Fibroblast of lung (primary cell): ENCODE measurements at places on chromosomes 5 and 9.
A peak's percentile ranks its signal among the peaks of the same experiment; 100 is the strongest.

DNA sequence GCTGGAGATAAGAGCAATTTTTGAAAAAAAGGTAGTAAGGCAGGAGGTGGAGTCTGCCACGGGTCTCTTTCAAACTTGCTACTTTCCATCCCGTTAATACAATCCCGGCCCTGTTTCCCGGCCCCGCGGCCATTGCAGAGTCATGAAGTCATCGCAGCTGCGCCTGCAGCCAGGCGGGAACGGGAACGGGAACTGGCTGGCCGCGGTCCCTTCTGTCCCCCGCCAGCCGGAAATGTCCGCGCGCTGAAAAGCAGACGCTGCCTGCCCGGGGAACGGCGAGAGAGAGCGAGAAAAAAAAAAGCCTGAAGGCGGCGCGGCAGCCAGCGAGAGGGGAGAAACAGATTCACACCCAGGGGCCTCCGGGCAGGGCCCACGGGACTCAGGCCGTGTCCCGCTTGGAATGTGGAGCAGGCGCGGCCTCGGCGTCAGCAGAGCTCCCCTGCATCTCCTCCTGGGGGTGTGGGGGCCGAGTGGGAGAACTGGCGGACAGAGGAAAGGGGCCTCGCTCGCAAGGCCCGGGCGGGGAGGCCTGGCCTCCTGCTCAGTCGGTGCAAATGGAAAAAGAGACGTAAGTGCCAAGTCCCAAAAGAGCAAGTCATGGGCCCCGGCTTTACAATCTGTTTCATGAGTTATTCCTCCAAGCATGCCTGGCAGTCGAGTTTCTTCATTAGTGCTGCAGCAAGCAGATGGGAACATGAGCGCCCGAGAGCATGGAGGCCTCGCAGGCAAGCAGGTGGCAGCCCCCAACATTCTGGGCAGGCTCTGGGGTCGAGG lies 201.2 kb upstream of the GAS1 start:
- peak; percentile 72 for DNase-seq

GRCh38 chr9:130262771-130263170 lies 2.8 kb upstream of the HMCN2 start:
- no peak for DNase-seq

- DNase-seq: no peak
Measured at GRCh38 chr5:126754609-126755008, 22.3 kb upstream of the LMNB1 start.

- no peak for DNase-seq
Measured at GRCh38 chr5:125214080-125214479, 467.6 kb upstream of the ZNF608 start.

- no peak for DNase-seq
Measured at GRCh38 chr5:35319333-35320002, 89.2 kb upstream of the PRLR start.

DNA sequence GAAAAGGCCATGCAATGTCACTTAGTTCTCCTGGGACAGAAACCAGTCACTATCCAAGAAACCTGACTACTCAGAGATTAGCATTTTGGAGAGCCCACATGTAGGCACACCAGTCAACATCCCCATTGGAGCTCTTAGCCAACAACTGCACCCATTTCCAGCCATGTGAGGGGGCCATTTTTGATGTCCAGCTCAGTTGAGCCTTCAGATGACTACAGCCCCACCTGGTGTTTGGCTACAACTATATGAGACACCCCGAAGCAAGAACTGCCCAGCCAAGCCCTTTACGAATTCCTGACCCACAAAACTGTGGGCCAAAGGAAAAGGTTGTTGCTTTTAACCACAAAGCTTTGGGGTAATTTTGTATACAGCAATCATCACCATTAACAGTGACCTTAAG lies 300.1 kb downstream of the ASTN2 start:
- no peak for DNase-seq

DNA sequence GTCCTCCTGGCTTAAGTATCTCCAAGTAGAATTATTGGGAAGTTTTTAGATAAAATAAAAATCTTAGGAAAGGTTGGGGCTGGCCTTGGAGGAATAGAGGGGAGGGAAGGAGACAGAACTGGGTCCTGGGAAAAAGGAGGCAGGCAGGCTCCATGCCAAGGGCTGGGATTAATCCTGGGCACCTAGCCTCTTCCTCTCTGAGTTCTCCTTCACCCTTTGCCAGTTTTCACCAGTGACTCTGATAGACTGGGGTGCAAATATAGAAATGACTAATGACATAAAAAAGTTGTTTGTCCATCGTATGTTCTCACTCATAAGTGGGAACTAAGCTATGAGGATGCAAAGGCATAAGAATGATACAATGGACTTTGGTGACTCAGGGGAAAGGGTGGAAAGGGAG lies 81.9 kb downstream of the RMI1 start:
- no peak for DNase-seq

- no peak for DNase-seq
Measured at GRCh38 chr5:152883066-152883775, 478.1 kb upstream of the NMUR2 start.

GRCh38 chr5:5289537-5289936 lies 132.9 kb upstream of the ICE1 start:
- no peak for DNase-seq

DNA sequence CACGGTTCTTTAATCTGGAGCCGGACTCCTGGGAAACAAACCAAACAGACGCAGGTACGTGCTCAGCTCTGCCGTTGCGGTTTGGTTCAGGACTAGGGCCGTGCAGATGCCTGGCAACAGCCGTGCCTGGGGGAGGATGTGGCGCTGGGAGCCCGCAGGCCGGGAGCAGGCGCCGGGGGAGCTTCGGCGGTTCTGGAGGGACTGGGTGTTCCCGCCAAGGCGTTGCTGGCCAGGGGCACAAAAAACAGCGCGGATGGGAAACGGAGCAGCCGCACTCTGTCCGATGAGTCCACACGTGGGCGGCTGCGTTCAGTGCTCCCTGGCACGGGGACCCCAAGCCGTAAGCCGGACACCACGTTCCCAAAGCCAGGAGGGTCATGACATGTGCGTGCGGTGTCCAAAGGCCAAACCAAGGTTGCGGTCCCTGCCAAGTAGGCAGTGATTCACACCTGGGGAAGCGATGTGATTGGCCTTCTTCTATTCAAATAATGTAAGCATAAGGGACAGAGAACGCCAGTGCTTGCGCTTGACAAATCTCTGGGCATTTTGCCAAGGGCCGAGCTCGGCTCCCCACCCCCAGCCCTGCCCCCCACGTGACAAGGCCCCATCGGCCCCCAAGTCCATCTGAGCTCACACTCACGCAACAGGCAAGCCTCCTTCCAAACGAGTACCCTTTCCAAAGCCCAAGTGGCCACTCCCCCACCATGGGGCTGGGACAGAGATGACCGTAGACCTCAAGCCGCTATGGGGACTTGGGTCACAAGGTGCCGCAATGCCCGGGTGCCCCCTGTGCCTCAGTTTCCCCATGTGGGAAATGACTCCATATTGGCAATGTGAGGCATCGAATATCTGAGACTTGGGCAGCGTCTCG lies 49.7 kb upstream of the NKD2 start:
- DNase-seq: peak; percentile 73

- peak; percentile 4 for DNase-seq
Measured at GRCh38 chr5:148107608-148108007, 43.8 kb downstream of the SPINK5 start.

DNA sequence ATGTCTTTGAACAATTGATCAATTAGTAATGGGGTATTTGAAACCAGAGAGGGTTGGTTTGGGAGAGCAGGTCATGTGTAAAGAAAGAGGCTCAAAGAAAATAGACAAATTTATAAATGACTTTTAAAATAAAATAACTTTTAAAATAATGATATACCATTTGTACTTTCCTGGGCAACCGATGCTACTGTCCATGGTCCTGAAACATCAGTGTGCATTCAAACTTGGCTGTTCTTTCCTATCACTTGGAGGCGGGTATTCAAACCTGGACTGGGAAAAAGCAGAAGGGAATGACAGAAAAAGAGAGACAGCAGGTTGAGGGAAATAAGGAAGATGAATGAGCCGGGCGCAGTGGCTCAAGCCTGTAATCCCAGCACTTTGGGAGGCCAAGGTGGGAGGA lies 1446.4 kb upstream of the WWC1 start:
- peak; percentile 24 for DNase-seq

DNA sequence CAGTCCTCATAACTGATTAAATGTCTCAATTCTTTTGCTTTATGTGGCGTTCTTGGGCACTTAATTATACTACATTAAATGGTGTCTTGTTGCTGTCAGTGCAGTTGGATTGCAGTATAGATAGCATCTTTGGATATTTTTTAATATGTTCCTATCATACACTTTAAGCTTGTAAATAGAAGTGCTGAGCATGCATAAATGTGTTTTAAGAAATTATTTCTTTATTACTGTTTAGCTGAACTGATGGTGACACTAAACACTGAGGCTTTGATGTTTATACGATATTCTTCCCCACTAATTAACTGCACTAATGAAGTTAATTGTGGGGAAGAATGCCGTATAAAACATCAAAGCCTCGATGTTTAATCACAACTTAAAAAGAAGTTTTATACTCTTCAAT lies 116.6 kb downstream of the TLE4 start:
- no peak for DNase-seq

DNA sequence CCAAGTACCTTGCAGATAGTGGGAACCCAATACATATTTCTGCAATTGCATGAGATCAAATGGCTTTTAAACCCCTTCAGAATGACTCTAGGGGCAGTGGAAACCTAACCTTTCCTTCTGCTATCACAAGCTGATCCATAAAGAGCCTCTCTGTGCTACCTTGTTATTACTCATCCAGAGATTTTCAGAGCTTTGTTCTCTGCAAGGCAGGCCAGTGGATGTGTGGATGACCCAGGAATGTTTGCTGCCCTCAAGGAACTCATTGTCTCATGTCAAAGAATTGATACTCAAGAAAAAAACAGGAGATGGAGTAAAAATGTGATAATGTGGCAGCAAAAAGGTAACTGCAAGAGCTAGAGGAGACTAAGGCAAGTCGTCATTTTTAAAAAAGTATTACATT lies 164.1 kb downstream of the HMHB1 start:
- DNase-seq: peak; percentile 34

DNA sequence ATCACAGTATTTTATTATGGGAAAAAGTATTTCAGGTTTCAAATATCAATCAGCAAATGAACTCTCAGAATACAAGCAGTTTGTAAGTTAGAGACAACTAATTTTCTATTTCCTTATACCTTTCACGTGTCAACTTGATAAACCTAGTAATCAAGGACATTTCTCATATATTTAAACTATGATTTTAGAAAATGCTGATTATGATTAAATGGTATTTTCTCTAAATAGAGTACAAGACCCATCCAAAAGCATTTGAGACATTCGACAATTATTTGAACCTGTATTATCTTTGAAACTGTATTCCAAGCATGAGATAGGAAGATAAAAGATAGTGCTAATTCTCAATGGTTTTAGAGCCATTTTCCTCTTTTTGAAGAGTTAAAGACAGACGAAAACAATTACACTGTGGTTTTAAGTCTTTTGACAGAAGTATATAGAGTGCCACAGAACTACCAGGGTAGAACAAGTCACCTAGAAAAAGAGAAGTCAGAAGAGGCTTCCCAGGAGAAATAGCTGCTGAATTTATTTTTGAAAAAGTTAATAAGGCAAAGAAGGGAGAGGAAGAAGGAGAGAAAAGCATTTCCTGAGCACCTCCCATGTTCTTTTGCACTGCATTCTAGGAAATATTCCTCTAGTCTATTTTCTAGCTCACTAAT lies 5.6 kb downstream of the MEIKIN start:
- DNase-seq: no peak

GRCh38 chr9:124889006-124889405 lies 27.1 kb downstream of the ARPC5L start:
- no peak for DNase-seq

GRCh38 chr9:18447541-18447940 lies 26.4 kb upstream of the ADAMTSL1 start:
- DNase-seq: no peak

DNA sequence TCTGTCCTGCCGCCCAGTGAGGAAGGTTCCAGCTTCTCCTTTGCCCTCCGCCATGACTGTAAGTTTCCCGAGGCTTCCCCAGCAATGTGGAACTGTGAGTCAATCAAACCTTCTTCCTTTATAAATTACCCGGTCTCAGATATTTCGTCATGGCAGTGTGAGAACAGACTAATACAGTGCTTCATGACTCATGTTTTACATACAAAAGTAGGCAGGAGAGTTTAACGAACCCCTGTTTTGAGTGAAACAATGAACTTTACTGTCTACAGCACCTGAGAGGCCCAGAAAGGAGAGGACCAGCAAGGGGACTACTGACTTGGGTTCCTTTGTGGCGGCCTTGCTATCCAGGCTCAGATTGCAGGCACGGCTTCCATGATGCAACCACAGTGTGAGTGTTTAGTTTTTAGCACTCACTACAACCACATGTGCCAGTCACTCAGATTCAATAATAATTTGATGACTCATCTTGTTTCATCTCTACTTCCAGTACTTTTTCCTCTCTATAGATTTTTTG lies 139.1 kb upstream of the CLINT1 start:
- peak; percentile 39 for DNase-seq

DNA sequence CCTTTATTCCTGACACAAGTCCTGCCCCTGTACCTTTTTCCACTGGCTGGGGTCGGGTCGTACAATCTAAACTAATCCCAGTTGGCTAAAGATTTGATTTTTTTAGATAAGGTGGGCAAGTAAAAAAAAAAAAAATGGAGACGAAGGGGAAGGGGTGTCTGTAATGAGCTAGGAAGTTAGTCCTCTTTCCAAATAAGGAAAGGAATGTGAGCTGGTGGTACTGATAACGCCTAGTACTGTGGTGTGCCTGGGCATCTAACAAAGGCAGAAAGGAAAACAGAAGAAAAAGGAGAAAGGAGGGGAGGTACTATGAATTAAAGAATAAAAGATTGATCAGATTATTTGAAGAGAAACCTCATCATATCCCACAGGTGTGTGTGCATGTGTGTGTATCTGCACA lies 21.3 kb downstream of the PRDM9 start:
- no peak for DNase-seq

GRCh38 chr5:83931969-83932368 lies 211.3 kb upstream of the HAPLN1 start:
- no peak for DNase-seq

DNA sequence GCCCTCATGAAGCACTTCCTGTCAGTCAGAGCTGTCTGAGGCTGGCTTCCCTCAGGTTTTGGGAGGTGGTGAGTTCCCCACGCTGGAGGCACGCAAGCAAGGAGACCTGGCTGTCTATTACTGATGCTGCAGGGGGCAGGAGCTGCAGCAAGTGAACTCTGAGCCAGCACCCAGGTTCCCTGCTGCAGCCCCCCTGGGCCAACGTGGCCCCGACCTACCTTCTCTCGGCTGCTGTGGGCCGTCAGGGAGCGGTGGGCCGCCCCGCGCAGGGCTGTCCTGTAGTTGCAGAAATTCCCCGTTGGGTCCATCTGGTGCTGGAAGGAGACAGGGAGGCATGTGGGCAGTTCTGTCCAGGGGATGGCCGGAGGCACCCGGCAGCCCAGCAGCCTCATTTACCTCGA lies 46.8 kb upstream of the RNF130 start:
- DNase-seq: no peak

DNA sequence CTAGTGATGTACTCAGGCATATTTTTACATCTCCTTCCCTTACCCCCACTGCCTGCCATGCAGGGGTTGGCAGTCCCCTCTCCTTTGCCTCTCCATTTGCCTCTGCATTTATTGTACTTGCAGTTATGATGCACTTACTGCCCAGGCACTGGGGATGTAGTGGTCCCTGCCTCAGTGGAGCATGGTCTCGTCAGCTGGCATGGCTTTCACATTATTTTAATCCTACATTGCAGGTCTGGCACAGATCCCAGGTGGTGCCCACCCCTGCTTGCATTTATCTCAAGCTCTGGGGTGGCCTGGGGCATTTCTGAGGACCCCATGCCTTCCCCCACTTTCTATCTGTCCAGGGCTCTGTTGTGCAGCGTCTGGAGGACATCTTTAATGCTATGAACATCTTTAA lies 23.2 kb upstream of the PITX1 start:
- DNase-seq: no peak
